Caco-2 (cell line): ENCODE measurements at places on chromosomes 1 and 21. TPM values are rescaled to one million over a fixed set of nuclear protein-coding genes. Genes with fewer than 3 reads are reported as not detected.

The UTS2 gene
- 10.8 and 15.0 TPM in 2 replicates for total RNA-seq

DNA sequence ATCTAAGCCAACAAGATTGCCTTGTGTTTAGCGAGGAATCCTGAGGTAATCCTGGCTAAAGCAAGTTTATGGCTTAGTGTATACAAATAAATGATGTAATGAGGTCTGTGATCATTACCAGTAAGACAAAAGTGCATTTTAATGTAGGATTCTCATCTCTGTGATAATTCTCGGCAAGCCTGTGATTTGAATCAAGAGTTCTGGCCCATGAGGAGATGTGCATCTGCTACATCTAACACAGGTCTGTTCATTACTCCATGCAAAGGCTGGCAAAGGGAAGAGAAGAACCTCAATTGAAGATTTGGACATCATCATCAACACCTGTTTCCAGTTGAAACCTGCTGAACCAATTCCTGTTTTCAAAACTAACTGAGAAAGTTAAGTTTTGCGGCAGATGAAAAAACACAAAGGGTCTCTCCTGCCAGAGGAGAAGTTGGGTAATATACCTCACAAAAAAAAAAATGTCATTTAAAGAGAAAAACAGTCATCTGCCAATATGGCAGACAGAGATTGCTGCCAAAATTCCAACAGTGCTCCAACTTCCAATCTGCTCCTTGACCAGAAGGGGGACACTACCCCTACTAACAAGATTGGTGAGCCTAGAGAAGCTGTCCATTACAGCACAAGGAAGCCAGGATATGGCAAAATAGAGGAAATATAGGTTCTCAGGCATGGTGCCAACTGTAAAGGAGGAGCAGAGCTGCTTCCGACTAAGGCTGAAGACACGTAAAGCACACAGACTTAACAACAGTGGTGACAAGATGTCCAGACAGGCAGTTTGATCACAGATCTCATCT is 453.7 kb downstream of the TTLL7 start:
- no peak for DNase-seq

GRCh38 chr1:245397771-245398170 is 243.0 kb downstream of the KIF26B start:
- DNase-seq = no peak

GRCh38 chr1:941015-941587 is 17.4 kb downstream of the SAMD11 start:
- DNase-seq = no peak

DNA sequence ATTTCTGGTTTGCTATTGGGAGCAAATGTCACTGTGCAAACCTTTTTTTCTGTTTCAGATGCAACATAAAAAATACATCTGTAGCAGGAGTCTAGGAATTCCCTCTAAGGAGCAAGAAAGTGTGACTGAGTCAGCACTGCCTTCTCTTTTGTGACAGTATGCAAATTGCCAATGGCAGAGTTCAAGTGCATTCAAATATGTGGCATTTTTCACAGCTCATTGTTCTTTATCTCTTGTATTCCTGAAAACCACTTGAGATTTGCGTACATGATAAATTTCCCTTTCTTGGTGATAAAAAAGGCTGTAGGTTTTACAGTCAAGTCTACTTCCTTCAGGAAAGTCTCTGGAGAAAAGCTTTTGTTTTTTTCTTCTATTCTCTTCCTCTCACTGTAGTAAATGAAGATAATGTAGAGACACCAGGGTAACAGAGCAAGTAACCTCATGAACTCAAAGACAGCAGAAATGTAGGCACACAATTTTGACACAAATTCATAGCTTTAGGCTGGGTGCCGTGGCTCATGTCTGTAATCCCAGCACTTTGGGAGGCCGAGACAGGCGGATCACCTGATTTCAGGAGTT is 129.7 kb upstream of the L1TD1 start:
- DNase-seq = no peak
